ENCODE measurements at places on chromosomes 5 and 9.

- DNase-seq: peak; percentile 41
Observed at GRCh38 chr5:7391814-7392692, 3.9 kb upstream of the ADCY2 start.

- no peak for DNase-seq
Observed at GRCh38 chr5:35990520-35990919, 670 bp downstream of the UGT3A1 start.

- no peak for DNase-seq
Observed at GRCh38 chr5:75197745-75198144, 38.9 kb downstream of the ANKRD31 start.

DNA sequence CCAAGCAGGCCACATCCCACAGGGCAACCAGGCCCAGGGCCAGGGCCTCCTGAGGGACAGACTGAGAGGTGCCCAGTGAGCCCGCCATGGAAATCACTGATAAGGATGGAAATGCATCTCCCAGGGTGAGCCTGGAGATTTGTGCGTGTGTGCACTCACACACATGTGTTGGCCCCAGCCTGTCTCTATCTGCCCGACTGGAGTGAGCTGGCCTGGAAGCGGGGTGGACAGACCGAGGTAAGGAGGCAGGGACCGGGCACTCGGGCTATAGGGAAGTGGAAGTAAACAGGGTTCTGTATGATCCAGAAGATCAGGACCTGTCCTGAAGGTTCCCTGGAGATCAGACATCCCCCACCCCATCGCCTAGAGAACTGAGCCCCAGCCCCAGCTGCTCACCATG lies 17.4 kb downstream of the GFI1B start:
- no peak for DNase-seq

GRCh38 chr9:113222482-113222841 lies 1.1 kb downstream of the SLC31A1 start:
- DNase-seq: no peak

DNA sequence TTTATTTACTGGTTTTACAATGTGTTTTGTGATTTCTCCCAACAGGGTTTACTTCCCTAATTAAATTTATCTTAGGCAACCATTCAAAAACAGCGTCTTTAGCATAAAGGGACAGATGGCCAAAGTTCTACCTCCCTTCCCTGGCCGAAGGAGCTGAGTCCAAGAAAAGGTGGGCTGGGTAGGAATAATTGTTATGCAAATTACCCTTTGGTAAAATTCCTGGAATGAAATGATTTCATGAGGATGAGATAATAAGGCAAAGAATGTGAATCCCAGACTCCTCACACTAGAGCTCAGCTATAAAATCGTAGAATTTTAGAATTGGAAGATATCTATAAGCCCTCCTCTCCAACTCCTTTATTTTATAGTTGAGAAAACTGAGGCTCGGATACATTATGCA lies 119.6 kb downstream of the SGCD start:
- no peak for DNase-seq

GRCh38 chr9:90802386-90802985 lies 867 bp downstream of the SYK start:
- no peak for DNase-seq

DNA sequence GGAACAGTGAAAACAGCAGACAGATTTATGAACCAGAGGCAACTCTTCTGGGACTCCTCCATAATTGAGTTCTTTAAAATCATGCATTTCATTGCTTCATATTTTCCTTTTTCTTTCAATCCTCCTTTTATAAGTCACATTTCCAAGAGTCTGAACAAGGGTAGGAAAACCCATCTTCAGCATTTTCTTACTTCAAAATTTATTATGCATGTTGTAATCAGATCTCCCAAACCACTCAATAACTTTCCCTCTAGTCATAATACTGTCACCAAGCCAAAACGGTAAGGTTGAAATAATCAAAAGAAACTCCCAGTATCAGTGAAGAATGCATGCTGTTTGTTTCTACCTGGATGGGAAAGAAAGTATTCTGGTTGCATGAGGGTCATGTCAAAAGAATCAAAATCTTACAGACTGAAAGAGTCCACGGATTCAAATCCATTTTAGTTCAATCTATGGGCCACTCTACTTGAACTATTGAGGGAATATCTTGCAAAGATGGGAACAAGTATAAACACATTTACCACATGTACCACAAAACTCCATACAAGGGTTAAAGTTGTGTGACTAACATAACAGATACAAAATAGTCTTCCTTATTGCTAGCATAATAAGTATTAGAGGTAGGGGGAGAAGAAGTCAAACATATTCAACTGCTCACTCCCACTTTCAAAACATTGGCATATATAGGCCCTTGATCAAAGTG lies 797.3 kb downstream of the MAT2B start:
- DNase-seq: no peak

DNA sequence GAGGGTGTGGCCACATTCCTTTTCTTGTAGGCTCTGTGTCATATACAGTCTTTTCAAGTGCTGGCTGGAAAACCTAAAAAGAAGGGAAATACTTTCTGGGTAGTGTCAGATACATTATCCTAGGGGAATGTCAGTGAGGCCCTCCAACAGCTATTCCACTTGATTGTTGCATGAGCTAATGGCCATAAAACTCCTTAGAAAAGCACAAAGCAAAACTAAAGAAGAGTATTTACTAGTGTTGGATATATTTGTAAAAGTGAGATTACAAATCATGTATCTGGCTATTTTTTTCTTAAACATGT lies 829 bp downstream of the ANXA1 start:
- no peak for DNase-seq

DNA sequence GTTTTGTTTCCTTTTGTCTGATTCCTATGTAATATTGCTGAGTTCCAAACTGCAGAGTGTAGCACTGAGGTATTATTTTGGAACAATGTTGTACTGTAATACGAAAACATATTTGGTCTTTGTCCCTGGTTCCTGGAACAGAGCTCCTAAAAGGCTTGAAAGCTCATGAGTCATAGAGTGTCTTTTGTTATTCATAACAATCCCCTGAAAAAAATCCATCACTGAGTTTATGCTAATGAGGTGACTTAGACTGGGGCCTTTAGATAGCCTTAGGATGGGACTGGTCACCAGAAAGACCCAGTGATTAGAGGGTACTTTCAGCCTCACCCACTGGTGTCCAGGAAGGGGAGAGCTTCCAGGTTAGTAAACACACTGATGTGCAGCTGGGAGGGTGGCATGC lies 132.7 kb upstream of the POU5F2 start:
- no peak for DNase-seq

DNA sequence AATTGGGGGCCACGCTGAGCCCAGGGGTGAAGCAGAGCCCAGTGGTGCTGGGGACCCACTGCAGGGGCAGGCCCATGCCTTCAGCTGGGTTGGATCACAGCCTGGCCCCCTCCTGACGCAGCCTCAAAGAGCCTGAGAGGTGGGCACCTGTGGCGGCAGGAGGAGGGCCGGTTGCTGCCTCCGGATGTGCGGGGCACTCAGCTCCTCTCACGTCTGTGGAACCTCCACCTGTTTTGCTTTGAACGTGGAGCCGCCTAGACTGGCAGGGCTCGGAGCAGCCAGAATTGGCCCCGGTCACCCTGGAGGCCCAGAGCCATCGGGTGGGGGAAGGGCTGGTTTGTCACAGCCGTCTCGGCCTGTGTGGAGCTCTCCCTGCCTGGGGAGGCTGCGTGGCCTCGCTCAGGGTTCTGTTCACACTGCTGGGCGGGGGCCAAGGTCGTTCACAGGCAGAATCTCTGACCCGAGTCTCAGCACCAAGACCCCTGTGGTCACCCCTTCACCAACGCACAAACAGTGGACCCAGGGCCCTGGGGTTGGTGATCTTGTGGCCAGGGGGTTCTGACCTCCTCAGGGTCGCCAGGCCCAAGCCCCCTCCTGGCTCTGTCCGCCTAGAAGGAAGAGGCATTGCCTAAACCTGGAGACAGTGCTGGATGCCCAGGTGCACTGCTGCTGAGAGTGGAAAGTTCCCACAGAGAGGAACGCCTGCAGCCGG lies 9.2 kb upstream of the SLC9A3 start:
- no peak for DNase-seq

DNA sequence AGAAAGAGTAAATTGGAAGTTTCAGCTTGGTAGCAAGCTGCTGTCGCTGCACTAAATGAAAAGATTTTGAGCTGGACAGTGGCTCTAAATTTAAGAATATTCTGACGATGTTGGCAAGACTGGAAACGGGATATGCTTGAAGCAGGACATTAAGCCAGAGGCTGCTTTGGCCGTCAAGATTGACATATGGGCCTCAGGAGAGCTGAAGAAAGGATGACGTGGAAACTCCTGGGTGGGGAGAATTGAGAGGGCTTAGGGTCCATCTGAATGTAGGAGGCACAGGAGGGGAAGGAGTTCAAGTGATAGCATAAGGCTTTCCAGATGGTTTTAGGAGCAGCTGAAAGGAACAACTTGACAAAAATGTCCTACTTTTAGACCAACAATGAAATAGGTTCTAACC lies 108.9 kb downstream of the PAPPA start:
- DNase-seq: no peak

DNA sequence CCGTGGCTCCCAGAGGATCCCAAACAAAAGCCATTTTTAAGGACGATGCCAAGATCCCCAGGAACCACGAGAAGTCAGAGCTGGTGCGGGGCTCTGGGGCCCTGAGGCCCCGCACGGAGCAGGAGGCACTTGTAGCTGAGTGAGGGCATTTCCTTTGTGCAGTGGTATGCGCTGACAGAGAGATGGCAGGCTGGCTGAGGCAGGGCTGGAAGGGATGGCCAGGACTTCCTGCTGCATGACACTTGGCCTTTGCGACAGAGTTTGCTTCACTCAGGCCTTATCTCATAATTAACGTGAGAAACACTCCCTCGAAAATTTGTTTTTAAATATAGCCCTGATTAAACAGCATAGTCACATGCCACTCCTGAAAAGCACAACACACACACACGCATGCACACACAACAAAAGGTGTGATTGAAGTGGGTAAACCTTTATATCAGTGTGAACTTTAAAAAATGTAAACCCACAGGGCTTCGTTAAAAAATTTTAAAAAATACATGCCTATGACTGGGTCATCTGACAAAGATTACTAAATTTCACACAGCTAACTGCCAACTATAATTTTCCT lies 536.6 kb downstream of the PDE4D start:
- DNase-seq: no peak

DNA sequence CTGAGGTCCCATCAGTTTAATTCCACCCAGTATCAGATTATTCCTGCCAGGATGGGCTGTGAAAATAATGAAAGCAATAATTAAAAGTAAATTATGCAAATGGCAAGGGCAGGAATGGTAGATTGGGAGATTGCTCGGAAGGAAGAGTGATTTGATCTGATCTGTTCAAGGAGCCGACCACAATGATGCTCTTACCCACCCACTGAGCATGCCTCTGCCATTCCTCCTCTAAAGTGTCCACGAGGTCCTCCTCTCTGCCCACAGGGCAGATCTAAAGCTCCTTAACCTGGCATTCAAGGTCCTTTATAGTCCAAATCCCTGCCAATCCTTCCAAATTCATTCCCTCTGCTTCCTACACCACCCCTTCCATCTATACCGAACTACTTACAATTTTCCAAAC lies 147.8 kb downstream of the TTLL11 start:
- DNase-seq: no peak

DNA sequence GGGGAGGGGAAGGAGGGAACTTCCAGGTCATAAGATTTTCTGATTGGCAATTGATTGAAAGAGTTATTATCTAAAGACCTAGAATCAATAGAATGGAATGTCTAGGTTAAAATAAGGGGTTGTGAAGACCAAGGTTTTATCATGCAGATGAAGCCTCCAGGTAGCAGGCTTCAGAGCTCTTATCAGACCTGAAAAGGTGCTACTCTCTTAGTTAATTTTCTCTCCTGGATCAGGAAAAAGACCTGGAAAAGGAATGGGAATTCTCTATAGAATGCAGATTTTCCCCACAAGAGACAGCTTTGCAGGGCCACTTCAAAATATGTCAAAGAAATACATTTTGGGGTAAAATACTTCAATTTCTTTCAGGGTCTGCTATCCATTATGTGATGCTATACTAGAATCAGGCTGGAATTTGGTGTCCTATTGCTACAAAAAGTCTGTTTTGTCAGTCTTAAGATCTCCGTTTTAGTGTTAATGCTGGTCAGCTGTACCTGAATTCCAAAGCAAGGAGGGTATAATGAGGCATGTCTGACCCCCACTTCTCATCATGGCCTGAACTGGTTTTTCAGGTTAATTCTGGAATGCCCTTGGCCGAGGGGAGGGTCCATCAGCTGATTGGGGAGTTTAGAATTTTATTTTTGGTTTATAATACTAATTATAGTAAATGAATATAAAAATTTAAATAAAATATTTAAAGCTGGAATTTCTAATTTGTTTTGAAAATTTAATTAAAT lies 16.6 kb upstream of the STOM start:
- DNase-seq: no peak

GRCh38 chr5:157080286-157080685 lies 21.4 kb upstream of the HAVCR1 start:
- DNase-seq: no peak

GRCh38 chr5:61407706-61408270 lies 75.7 kb downstream of the ZSWIM6 start:
- DNase-seq: no peak

DNA sequence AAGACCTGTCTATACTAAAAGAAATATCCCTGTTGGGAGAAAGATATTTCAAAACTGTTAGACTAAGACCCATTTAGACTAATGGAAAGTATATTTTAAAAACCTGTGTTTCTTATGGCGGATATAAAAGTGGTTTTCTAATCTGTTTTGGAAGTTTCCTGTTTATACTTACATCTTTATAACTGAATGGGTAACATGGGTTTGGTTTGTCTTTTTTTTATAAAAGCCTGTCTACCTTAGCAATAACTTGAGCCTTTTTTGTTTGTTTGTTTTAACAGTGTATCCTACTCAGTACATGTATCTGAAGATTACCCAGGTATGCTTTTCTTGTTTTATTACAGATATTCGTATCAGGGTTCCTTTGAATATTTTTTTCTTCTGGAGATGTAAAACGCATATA lies 83.4 kb downstream of the PARP8 start:
- DNase-seq: no peak

GRCh38 chr9:126125992-126126409 lies 200.6 kb upstream of the MVB12B start:
- no peak for DNase-seq

DNA sequence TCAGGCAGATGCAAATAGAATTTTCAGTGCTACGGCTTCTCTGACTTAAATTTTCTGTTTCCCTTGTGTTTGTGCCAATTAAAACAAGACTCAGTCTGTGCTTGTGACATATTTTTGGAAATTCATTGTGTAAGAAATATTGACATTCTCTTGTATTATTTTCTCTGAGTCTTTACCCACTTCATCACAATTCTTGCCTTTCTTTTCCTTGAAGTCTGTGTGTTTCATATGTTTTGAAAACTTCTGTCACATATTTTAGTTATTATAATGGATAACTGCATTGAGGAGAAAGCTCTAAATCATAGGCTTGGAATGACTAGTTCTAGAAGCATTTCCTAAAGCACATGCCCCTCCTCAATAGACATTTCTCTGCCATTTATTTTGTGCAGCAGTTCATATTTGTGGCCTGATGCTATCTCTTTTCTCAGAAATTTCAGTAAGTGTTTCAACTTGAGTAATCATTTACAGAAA lies 206.6 kb downstream of the PALM2AKAP2 start:
- no peak for DNase-seq

DNA sequence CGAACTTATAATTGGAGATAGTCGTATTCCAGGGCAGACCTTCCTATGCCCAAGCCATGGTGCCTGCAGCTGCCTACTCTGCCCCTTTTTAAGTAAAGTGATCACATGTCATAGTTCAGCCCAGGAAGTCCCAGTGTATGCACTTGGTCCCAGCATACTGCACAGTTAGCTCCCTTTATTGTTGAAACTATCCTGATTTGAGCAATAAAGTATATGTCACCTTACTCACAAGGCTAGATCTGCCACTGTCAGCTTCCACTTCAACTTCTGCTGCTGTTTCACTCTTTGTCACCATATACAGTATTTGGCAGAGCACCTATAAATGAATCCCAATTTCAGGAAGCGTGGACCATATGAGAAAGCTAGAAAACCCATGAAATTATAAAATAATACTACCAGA lies 103.8 kb upstream of the PTGER4 start:
- no peak for DNase-seq
